Fibroblast of skin of right quadriceps (primary cell): ENCODE measurements at places on chromosomes 3 and 15.
A peak's percentile ranks its signal among the peaks of the same experiment; 100 is the strongest.

DNA sequence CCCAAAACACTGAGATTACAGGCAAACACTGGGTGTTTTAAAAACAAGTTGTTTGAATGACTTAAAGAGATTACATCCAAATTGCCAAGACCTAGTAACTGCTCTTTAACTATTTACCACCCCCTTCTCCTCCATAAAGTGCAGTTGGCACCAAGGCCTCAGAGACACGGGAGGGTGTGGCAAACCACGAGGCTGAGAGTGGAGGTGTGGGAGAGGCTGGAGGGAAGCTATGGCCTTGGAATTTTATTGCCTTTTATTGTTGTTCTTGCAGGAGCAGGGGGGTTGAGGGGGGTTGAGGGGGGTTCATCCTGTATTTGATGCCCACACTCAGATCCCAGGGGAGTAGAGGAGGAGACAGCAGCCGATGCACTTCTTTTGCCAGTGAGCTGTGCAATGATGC lies 75.9 kb upstream of the CTDSPL start:
- no peak for DNase-seq

DNA sequence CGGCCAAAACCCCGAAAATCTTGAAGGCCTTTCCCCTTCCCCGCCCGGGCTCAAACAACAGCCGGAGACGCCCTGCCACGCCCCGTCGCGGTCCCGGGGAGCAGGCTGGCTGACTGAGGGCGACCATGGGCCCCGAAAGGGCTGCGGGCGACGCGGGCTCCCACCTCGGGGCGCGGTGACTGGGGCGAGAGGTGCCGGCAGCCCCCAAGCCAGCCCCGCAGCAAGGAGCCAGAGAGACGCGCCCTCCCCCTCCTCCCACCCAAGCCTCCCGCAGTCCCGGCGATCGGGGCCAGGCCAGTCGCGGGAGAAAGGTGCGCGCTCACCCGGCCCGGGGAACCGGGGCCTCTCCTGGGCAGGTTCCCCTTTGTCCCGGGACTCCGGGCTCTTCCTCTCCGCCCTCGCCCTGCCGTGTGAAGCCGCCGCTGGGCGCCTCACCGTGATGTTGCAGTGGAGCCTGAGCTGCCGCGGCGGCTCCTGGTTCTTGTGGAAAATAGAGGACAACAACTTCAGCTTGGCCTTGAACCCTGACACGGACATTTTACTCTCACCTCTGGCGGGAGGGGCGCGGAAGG lies 30.6 kb upstream of the ZSCAN2 start:
- peak; percentile 34 for DNase-seq

GRCh38 chr3:157667493-157667892 lies 164.3 kb upstream of the VEPH1 start:
- DNase-seq: no peak

GRCh38 chr3:69948246-69948862 lies 51.2 kb upstream of the SAMMSON start:
- DNase-seq: peak; percentile 50

GRCh38 chr3:148971401-148972163 lies 19.8 kb upstream of the GYG1 start:
- DNase-seq: peak; percentile 69

DNA sequence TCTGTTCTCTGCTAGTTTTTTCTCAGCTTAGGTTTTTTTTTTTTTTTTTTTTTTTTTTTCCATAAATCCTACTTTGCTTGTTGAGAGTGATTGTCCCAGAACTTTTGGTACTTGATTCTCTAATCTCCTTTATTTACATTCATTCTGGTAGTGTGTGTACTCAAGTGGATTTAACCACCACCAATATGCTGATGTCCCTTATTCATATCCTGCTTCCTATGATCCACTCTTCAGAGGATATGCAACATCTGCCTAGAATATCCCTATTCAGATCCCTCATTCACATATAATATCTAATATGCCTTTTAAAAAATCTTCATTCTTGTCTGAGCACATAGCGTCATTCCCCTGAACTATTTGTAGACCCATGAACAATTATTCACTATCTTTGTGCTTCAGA lies 342.9 kb downstream of the VGLL3 start:
- DNase-seq: no peak

- DNase-seq: no peak
Measured at GRCh38 chr3:46463120-46463867, 1.4 kb downstream of the LTF start.

DNA sequence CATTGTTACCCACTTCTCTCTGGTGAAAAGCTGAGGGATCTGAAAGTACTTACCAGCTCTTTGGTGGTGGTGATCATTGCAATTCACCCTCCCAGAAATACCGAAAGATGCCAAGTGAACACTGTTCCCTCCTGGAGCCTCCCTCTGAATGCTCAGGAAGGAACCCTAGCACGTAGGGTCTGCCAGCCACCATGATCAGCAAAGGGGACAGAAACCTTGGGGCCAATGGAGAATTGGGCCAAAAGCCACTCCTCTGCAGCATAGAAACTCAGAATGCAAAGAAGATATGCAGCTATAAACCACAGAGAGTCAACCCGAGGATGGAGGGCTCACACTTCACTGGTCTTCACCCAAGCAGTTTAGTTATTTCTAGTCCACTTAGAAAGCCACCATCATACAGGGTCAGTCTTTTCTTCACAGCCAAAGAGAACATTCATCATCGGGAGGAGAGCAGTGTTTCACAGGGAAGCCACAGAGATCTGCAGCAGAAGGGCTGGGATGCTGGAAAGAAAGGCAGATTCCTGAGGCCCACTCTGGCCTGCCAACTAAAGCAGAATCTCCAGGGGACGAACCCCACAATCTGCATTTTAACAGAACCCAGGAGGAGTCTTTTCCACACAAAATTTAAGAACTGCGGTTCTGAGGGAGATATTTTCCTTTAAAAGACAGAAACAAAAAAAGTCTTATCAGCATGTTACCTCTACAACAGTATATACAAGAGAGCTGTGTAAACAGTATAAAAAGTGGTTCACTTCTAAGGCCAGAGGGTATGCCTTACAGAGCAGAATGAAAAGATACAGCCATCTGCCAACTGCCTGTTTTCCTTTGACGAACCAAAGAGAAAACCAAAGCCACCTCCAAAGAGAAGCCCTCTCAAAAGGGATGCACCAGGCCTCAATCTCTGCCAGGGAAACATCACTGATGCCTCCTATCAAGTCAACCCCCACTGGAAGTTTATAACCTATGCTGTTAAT lies 11.3 kb downstream of the TBC1D2B start:
- no peak for DNase-seq
